ENCODE measurements at places on chromosomes 2 and 18. TPM values are rescaled to one million over a fixed set of nuclear protein-coding genes. Genes with fewer than 3 reads are reported as not detected.

GRCh38 chr2:224778474-224778877 lies 62.3 kb upstream of the CCDC195 start:
- peak; percentile 59 for DNase-seq

- no peak for DNase-seq
Observed at GRCh38 chr2:80670763-80671162, 366.2 kb upstream of the LRRTM1 start.

GRCh38 chr18:21632393-21632792 lies 20.3 kb downstream of the SNRPD1 start:
- peak; percentile 13 for DNase-seq

GRCh38 chr2:188024811-188025210 lies 266.9 kb upstream of the GULP1 start:
- DNase-seq = peak; percentile 6

GRCh38 chr2:197369228-197369932 lies 58.8 kb upstream of the ANKRD44 start:
- peak; percentile 18 for DNase-seq

- DNase-seq = no peak
Observed at GRCh38 chr2:189049709-189050164, 75.6 kb downstream of the COL3A1 start.

DNA sequence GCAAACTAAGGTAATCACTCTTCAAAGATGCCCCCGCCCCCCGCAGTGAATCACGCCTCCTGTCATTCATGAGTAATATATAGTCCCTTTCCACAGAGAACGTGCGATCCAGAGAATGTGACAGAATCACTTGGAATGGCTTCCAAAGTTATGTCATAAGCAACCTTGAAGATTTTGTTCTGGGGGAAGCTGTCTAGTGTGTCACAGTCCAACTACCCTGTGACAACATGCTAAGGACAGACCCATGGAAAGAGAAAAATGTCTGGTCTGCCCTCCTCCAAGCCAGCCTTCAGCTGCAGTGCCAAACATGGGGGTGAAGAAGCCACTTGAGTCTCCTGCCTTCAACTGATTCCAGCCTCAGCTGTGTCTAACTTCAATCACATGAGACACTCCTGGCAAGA lies 259.1 kb downstream of the SS18 start:
- peak; percentile 81 for DNase-seq

DNA sequence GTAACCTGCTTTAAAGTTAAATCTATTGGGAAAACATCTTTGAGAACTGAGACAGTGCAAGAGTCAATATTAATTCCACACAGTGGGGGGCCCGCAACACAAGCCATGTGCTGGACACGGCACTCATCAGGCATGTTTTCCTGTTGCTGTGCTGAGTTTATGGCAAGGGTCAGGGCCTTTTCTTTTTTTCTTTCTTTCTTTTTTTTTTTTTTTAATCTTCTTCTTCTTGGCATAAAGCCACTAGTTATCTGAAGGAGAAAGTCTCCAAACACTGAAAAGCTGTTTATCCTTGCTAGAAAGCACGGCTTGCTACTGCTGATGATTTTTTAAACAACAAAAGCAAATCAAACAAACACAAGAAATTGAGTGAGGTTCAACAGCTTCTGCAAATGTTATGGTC lies 252.1 kb downstream of the ZNF521 start:
- DNase-seq = peak; percentile 24

DNA sequence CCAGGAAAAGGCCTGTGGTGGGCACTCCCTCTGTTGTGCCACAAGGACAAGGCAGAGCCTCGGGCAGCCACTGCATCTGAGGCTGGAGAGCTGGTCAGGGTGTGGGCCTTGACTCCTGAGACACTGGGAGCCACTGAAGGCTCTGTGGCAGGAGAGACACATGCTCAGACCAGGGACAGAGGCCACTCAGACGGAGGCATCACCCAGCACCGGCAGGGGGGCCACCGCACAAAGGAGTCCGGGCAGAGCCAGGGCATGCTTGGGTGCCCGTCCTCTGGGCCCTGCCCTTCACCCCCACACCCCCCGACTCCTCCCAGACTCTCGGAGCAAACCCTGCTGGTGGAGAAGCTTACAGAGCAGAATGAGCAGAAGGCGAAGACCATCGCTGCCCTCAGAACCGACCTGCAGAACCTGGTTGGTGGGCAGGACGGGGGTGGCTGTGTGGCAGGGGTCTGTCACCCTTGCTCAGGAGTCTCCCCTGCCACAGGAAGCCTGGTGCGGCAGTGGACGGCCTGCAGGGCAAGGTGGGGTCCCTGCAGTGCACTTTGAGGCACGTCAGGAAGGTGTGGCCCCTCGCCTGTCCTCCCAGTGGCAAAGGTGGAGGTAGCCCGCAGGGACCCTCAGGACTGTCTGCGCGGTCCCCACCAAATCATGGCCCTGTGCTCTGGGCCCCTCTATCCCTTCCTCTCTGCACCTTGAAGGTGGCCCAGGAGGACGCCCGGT lies 26.0 kb downstream of the CROCC2 start:
- DNase-seq = no peak

GRCh38 chr2:25294573-25295462 lies 46.9 kb downstream of the DNMT3A start:
- DNase-seq = no peak

FN1 gene
- total RNA-seq = 990 TPM

CRYBA2 gene
- not detected for total RNA-seq

- DNase-seq = no peak
Observed at GRCh38 chr2:31469648-31470047, 55.1 kb upstream of the XDH start.

GRCh38 chr2:56348392-56349210 lies 164.8 kb downstream of the CCDC85A start:
- DNase-seq = peak; percentile 34

DNA sequence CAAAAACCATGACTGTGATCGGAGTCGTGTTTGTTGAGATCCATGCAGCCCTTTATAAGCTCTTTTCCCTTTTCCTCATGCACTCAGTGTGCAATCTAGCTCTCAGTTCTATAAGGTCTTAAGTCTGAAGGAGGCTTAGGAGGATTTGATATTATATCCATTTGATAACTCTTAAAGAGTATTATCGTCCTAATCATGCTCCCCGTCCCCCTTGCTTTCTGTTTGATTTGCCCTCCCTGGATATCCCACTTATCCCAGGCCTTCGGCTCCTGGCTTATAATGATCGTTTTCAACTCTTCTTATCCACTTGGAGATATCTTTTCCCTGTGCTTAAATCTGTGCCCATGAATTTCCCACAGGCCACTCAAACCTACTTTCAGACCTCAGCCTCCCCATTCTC lies 1917.7 kb upstream of the PIK3C3 start:
- DNase-seq = no peak

GRCh38 chr2:119888680-119889079 lies 124.2 kb upstream of the EPB41L5 start:
- DNase-seq = peak; percentile 38

GRCh38 chr18:56238576-56238975 lies 399.8 kb downstream of the TXNL1 start:
- no peak for DNase-seq

- peak; percentile 39 for DNase-seq
Observed at GRCh38 chr2:151849413-151850010, 21.3 kb upstream of the ARL5A start.

GRCh38 chr2:3725002-3725401 lies 21.6 kb downstream of the DCDC2C start:
- DNase-seq = no peak

MYO5B gene
- total RNA-seq = 5.5 TPM

GRCh38 chr2:97701851-97702465 lies 11.4 kb upstream of the ZAP70 start:
- DNase-seq = no peak

DNA sequence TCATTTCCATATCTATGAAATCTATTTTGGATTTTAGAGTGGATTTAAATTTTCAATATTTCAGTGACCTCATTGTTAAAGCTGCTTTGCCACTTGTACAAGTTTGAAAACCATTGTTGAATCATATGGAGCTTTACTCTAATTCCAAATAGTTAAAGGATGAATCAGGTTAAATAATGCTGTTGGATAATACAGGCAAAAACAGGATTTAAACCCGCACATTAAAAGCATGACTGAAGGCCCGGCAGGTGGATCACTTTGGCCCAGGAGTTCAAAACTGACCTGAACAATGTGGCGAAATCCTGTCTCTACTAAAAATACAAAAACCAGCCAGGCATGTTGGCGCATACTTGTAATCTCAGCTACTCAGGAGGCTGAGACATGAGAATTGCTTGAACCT lies 68.3 kb downstream of the RIF1 start:
- DNase-seq = peak; percentile 10

DNA sequence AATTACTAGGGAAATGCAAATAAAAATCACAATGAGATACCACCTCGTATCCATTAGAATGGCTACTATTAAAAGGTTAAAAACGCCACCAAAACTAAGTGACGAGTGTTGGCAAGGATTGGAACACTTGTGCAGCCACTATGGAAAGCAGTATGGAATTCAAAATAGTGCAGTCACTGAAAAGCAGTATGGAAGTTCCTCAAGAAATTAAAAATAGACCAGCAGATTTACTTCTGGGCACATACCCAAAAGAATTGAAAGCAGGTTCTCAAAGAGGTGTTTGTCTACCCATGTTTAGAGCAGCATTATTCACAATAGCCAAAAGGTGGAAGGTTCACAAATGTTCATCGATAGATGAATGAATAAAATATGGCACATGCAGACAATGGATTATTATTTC lies 149.7 kb upstream of the STON1 start:
- no peak for DNase-seq

TRIM43 gene
- not detected for total RNA-seq

DNA sequence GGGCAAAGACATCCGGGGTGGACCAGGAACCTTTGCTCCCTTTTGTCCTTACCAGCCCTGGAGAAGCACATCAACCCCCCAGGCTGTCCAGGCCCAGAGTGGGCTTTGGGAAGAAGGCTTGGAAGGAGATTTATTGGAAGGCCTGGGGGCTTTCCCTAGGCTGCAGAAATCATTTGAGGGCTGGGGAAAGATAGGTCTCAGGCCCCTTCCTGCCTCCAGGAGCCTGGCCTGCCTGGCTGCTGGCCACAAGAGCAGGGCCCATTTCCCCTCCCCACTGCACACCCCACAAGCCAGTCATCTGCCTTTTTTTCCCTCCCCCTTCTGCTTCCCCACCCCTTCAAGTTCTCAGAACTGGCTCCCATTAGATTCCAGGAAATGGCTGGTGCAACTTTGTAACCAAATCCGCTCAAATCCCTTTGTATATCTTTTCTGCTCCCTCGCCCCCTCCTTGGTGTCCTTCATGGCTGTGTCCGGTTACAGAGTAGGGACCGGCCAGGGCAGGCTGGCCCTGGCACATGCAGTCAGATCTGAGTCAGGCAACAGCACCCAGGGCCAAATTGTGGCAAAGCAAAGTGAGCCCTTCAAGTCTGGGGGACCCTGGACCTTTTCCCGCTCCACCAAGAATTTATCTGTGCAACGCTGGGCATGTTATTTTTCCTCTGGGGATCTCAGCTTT lies 20.8 kb upstream of the TNP1 start:
- peak; percentile 55 for DNase-seq

DNA sequence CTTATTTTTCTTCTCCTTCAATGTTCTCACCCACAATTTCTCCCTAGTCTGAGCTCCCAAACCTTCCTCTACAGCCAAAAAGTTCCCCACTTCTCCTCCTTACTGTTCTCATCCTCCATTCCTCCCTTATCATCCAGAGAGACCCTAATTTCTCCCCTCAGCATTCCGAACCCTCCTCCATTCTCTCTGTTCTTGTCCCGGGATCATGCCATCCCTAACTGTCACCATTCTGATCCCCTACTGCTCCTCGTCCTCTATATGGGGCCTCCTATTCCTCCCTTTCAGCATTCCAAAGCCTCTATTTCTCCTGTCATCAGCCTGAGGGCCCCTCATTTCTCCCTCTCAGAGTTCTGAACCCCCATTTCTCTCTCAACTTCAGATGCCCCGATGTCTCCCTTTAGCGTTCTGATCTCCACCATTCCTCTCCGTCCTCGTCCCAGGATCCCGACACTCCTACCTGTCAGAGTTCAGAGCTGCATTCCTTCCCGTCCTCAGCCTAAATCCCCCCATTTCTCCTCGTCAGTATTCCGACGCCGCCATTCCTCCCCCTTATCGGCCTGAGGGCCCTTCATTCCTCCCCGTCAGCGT lies 522 bp downstream of the MBD1 start:
- DNase-seq = no peak
